ENCODE measurements at places on chromosomes 6 and 20.

- DNase-seq = no peak
Observed at GRCh38 chr6:124445581-124445980, 516.7 kb upstream of the RNF217 start.

DNA sequence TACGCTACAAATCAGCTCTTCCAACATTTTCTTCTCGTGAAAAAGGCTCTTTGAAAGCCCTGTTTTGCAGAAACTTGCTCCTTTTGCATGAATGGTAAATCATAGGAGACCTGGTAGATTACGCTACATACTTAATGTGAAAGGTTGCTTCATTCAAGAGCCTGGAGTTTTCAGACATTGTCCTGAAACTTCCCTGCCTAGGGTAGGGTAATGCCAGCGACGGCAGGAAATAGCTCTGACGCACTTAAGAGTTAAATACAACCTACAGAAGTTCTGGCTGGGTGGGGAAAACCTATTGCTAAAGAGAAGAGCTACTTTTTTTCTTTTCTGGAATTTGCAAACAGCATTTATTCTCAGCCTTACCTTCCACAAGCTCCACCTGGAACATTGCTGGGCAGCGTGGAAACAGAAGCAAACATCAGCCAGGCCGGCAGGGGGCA is 144.5 kb downstream of the LPA start:
- peak; percentile 76 for DNase-seq

DNA sequence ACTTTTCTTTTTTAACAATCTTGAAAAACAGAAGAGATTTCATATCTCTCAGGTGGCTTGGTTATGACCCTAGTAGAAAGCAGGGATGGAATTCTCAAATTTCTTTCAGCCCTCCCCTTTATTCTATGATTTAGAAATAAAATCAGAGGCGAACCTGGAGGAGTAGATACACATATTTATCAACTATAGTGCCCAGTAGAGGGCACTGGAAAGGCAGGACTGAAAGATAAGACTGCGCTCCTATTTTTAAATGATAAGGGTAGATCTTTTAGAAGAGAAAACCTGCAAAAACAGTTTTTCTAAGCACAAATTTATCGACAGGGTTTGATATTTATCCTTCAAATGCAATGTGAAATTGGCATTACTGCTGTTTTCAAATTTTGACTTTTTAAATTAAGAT is 1296.6 kb downstream of the EPHA7 start:
- no peak for DNase-seq

DNA sequence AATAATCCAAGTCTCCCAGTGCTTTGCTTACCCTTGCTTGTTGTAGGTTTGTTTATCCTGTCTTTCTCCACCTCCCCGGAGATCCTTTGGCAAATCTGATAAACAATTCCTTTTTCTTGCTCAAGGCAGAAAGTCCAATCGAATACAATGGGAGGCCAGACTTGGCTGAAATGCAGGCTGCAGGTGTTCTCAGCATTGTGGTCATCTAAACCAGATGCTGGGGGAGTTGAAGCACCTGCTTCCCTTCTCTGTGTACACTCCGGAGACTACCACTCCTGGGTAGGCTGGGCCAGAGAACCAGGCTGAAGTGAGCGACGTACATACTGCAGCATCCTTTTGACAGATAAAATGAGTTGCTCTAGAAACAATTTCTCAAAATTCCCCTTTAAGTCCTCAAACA is 82.6 kb upstream of the PREP start:
- no peak for DNase-seq

DNA sequence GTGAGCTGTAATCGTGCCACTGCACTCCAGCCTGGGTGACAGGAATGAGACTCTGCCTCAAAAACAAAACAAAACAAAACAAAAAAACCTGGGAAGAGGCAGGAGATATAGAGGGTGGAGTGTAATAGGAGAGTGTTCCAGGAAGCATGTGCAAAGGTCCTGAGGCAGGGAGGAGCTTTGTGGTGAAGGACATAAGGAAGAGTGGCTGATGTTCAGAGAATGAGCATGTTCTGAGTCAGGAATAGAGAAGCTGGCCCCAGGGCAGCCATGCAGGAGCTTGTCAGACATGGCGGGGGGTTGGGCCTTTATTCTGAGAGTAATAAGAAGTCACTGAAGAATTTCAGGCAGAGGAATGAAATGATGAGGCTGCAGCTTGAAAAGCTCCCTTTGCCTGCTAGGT is 337.0 kb downstream of the CDH26 start:
- DNase-seq = no peak

All from GM10248 (cell line).